Spinal cord (tissue), 10 donors: ENCODE measurements at places on chromosomes 6 and 20. TPM values are rescaled to one million over a fixed set of nuclear protein-coding genes. Genes with fewer than 3 reads are reported as not detected.
A peak's percentile ranks its signal among the peaks of the same experiment; 100 is the strongest.

NUP153 gene
- total RNA-seq: 36.5 TPM

- DNase-seq: no peak
Observed at GRCh38 chr20:1165521-1165920, 19.3 kb downstream of the TMEM74B start.

DNA sequence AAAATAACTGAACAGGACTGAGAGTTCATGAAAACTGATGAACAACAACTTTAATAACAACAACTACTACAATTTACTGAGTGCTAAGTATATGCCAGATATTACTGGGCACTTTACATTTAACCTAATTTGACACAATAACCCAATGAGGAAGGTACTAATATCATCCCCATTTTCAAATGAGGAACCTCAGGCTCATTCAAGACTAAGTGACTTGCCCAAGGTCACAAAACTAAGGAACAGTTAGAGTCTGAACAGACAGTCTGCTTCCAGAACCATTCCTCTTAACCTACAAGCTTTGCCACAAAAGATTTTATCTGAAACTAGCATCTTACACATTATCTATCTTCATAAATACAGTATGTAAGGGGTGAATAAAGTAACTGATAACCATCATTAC, 10.6 kb upstream of the NDRG3 start:
- DNase-seq: no peak

LY6G6F gene
- total RNA-seq: 0.30 TPM

DNA sequence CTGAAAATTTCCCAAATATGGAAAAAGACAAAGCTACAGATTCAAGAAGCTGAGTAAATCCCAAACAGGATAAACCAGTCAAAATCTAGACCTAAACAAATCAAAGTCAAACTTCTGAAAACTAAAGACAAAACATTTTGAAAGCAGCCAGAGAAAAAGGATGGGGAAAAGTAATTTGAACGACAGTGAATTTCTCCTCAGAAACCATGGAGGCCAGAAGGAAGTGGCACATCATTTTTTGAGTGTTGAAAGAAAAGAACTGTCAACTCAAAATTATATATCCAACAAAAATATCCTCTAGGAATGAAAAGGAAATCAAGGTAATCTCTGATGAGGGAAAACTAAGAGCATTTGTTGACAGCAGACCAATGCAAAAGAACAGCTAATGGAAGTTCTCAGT, 6.8 kb downstream of the RAB23 start:
- no peak for DNase-seq

RAD21L1 gene
- total RNA-seq: 0.28 TPM

GRCh38 chr6:56655996-56656395, 13.3 kb upstream of the DST start:
- DNase-seq: no peak

DNA sequence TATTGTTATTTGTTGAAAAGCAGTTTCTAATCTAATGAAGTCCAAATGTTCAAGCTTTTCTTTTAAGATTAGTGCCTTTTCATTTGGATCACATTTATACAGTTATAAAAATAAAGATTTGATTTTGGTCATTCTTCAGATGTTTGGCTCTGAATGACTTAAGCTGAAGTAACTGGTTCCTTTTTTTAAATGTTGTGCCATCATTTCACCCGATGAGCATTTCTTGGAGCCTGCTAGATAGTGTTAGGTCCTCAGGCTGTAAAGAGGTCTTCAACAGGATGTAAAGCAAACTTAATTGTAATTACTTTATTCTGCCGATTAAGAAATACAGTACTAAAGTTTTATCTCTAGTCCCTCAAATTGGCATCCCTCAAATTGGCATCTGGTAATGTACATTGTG, 41.2 kb upstream of the ASIP start:
- no peak for DNase-seq

GRCh38 chr6:79946272-79947190, 822 bp downstream of the ELOVL4 start:
- DNase-seq: peak; percentile 61

GRCh38 chr20:19926591-19926990, 90.6 kb upstream of the NAA20 start:
- DNase-seq: no peak

DNA sequence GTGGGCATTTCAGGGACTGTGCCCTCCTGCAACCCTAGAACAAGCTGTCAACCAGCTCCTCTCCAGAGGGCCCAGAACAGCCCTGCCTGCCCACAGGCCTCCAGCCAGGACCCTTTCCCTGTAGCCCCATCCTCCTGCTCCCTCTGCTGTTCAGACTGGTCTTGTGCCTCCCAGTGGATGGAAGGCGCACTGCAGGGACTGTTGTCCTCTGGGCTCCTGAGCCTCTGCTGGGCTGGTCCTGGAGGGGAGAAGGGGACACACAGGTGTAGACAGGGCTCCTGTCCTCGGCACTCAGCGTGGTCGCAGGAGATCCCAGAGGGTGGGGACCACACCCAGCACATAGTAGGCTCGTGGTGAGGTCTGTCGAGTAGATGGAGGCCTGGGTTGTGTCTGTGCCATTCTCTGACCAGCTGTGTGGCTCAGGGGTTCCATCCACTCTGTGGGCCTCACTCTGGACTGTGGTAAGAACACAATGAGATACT, 11.5 kb downstream of the ITPR3 start:
- no peak for DNase-seq

- no peak for DNase-seq
Observed at GRCh38 chr6:105786890-105787655, 299.1 kb upstream of the PRDM1 start.

NKAPL gene
- total RNA-seq: 1.8 TPM

- DNase-seq: no peak
Observed at GRCh38 chr6:151370509-151371078, 20.8 kb downstream of the ZBTB2 start.

DNA sequence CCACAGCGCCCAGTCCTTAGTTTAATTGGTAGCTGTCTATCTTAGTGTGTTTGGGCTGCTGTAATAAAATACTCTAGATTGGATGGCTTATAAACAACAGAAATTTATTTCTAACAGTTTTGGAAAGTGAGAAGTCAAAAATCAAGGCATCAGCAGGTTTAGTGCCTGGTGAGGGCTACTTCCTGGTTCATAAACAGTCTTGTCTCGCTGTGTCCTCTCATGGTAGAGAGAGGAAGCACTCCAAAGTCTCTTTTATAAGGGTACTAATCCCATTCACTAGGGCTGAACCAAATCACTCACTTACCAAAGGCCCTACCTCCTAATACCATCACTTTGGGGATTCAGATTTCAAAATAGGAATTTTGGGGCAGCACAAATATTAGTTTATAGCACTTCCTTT, 336.9 kb upstream of the RSPO3 start:
- no peak for DNase-seq

DNA sequence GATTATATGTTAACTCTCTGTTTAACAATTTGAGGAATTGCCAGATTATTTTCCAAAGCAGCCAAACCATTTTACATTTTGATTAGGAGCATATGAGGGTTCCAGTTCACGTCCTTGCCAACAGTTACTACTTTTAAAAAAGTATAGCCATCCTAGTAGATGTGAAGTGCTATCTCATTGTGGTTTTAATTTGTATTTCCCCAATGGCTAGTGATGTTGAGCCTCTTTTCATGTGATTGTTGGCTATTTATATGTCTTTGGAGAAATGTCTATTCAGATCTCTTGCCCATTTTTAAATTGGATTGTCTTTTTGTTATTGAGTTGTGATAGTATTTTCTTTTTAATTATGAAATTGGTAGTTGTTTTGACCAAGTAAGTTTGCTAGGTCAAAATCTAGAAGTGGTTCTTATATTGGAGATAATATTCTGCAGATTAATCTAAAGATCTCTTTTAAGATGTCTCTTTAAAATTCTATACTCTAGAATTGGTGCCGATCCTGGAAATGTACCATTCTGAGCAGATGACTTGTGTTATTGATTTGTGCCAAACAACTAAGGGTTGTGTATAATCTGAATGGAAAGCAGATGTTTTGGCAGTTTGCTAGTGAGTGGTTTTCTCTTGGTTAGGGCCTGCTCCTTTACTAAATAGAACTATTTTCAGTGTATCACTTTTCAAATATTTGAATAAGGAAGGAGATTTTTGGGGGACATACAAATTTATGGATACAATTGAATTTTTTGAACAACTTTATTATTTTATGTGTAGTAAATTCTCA, 99.5 kb downstream of the CDKAL1 start:
- DNase-seq: no peak

COL11A2 gene
- 2.8 TPM for total RNA-seq

DNA sequence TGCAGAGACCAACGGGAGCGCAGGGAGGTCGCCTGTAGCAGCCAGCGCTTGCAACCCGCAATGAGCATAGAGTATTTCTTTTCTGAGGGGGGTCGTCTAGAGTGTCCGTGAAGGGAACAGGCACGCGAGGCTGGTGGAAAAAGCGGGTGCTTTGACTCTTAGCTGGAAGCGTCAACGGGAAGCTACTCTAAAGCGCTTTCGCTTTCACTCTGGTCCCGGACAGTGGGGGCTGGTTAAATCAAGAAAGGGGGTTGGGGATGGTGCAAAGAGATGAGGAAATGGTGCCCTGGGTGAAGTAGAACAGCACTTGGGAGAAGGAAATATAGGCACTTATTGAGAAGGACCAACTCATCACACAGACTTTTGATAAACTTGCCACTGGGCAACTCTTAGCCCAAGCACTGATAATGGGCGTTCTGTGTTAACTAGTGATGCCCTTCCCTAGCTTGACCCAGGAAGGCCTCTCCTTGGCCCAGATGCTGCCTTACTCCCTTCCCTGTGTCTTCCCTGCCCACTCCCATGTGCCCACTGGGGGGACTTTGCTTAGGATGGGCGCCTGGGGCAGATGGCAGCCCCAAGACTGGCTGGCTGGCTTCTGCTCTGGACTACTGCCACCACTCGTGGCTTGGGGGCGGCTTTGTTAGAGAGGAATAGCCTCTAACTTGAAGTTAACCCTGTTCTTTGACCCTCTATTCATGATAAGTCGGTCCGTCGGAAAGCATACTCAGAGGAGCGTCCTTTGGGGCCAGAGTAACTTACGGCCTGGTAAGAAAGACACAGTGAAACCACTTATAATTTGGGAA, 585 bp downstream of the PSMB9 start:
- DNase-seq: no peak

SUMO4 gene
- 5.7 TPM for total RNA-seq

CBLN4 gene
- total RNA-seq: 17.8 TPM

- no peak for DNase-seq
Observed at GRCh38 chr20:31930779-31931178, 21.1 kb downstream of the PDRG1 start.

- DNase-seq: no peak
Observed at GRCh38 chr20:59184880-59185447, 21.3 kb downstream of the ZNF831 start.

HMGN3 gene
- total RNA-seq: 72.3 TPM

DNA sequence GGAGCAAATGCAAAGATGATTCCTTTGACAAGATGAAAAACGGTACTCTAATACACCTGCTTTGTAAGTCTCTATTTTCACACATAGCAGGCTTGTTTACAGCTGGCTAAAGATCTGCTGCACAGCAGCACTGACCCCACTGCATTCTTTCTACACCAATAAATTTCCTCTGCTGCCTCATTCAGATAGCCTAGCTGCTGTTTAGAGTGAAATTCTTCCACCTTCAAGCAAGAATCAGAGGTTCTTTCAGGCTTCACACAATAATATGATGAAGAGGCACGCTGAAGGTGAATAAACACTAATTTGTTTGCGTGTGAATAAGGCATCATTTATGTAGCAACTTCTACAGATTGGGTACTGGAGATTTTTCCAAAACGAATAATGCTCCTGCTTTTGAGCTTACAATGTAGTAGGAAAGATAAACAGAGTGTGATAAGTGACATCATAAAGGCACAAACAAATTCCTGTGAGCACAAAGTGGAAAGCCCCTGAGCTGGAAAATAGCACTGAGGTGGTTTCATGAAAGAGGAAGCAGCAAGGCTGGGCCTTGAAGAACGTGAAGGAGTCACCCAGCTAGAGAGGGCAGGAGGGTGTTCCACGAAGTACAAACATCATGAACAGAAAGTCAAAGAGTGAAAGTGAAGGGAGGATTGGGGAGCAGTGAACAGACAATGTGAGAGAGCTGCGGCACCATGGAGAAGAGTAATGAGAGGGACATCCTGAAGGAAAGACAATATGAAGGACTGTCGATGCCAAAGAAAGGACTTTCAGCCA, 543.4 kb downstream of the CD83 start:
- no peak for DNase-seq

- DNase-seq: no peak
Observed at GRCh38 chr6:121694389-121694788, 258.9 kb downstream of the GJA1 start.

GRCh38 chr6:111076024-111076695, 11.1 kb upstream of the SLC16A10 start:
- DNase-seq: no peak

- DNase-seq: no peak
Observed at GRCh38 chr20:38630727-38631126, 29.1 kb downstream of the ARHGAP40 start.

SLC17A1 gene
- not detected for total RNA-seq

GRCh38 chr6:128098000-128098581, 197.2 kb upstream of the THEMIS start:
- no peak for DNase-seq

GRCh38 chr6:162708971-162709370, 18.6 kb downstream of the PRKN start:
- no peak for DNase-seq

DNA sequence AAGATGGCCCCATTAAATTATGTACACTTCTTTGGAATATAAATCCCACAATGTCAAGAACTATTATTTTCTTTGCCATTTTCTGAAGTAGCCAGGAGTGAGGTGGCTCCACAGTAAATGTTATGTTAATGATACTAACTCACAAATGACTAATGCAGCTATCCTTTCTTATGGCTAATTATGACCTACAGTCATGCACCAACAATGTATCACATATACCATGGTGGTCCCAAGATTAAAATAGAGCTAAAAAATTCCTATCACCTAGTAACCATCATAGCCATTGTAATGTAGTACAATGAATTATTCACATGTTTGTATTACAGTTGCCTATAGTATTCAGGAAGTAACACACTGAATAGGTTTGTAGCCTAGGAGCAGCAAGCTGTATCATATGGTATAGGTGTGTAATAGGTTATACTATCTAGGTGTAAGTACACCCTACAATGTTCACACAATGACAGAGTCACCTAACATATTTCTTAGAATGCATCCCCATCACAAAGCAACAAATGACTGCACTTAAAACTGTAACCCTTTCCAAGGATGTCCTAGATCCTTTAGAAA, 15.3 kb downstream of the ECHDC1 start:
- DNase-seq: no peak

DNA sequence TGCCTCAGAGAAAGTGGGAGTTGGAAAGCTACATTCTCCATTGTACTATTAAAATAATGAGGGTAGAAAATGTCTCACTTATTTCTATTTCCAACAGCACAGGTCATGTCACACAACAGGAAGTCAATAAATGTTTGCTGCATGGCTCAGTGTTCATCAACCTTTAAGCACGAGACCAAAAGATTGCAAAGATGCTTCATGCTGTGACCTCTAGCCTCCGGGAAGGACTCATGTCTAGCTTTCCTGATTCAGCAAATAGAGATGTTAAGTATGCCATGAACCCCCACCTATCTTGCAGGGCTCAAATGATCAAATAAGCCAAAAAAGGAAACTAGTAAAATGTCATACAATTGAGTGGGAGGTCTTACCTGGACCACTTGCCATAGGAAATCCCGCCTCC, 57.4 kb downstream of the NCOA6 start:
- DNase-seq: peak; percentile 62
